ENCODE measurements at places on chromosomes 16 and 17.

DNA sequence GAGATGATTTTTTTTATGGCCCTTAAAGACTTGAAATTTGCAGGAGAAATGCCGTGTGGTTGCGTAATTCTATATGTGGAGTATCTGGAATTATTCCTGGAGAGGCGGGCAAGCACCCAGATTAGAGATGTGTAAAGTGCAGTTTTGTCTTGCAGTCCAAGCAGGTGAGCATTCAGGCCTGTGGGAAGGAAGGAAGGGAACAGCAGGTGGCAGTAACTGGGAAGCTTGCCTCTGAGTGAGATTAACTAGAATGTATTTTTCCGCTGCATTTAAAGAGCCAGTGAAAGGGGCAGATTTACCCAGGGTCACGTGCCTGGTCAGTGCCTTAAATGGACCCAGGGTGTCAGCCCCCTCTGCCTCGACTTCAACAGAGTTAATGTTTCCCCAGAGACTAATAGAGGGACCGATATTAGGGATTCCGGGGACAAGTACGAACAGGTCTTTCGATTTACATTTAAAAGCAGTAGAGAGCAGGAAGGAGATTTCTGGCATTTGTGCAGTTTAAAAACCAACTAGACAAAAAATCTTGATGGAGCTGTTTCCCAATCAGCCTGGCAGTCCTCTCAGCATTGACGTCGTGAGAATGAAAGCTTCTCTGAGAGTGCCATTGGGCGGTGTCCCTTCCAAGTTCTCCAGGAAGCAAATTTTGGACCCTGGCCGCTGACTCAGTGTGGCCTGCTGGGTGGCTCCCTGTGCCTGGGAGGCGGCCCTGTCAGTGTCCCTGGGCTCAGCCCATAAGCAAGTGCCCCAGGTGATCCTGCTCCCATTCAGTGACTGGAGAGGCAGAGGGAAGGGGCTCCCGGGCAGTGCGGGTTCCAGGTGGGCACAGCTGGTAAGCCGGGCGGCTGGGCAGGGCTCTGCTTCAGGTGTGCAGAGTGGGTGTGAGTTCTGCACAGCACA is 38.2 kb downstream of the KSR1 start:
- no peak for DNase-seq

DNA sequence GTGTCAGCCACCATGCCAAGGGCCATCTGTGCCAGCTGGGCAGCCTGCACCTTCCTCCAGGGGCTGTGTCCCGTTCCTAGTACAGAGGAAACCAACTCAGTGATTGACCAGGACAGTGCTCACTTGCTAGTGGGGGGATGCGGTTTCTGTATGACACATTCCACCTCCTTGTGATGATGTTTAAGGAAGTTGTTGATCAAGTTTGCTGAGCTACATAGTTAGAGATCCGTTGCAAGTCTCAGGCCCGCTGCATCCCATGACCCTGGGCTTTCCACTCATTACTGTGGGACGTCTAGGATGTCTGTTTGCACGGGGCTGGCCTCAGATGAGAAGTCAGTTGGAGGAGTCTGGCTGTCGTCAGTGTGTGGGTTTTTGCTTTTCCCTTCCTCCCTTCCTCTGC is 33.6 kb downstream of the RNF213 start:
- DNase-seq, result no peak

DNA sequence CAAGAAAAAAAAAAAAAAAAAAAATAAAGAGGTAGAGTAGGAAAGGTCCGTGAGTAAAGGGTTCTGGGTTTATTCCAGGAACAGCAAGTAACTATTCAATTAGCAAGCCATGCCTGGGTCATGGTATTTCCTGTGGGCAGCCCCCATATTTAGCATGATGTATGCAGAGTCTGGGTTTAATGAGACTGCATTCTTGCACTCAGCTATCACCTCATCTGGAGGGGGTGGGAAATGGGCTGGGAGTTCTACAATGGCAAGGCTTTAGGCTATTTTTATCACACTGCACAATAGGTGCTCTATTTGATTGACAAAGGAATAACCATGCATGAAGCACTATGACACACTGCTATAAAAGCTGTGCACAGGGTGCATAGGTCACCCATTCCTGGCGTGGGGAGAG is 104.0 kb upstream of the CCL2 start:
- no peak for DNase-seq

DNA sequence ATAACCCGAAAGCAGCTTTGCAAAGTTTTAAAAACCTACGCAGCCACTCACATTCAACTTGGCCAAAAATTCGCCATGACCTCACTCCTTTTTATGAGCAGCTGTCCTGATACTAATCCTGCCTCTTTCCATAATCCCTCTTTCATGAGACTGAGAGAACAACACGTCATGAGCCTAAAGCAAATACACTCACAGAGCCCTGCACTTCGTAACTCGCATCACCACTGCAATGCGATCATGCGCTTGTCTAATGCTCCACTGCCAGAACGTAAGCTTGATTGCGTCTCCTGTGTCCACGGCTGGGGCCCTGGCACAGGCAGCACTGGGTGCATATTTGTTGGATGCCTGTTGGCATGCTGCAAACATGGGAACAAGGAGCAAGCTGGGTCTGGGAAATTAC is 36.2 kb downstream of the CDRT4 start:
- DNase-seq, result no peak

DNA sequence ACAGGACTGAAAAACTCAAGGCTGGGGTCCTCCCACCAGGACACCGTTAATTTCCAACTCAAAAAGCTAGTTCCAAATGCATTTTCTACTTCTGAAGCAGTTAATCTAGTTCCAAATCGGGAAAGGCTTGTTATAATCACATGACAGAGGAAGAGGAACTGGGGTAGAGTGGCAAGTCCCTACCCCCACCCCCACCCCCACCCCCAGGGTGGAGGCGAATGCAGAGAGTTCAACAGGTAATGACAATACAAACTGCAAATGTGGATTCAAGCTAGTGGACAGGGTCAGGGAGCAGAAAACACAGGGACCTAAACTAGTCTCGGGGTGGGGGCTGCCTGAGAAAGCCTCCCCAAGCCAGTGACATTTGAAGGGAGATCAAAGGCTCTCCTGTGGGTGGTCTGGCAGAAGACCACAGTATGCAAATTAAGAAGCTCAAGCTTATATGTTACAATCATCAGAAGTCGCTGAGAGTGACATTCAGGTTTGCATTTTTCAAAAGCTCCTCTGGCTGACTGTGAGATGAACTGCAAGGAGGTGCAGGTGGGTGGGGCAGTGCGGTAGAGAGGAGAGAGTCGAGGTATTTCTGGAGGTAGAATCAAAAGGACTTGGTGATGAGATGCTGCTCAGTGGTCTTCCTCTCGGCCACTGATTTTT is 56.4 kb upstream of the SLC25A19 start:
- no peak for DNase-seq

- DNase-seq, result no peak
These were observed 808 bp upstream of the RGS11 start for GRCh38 chr16:276426-277077.

DNA sequence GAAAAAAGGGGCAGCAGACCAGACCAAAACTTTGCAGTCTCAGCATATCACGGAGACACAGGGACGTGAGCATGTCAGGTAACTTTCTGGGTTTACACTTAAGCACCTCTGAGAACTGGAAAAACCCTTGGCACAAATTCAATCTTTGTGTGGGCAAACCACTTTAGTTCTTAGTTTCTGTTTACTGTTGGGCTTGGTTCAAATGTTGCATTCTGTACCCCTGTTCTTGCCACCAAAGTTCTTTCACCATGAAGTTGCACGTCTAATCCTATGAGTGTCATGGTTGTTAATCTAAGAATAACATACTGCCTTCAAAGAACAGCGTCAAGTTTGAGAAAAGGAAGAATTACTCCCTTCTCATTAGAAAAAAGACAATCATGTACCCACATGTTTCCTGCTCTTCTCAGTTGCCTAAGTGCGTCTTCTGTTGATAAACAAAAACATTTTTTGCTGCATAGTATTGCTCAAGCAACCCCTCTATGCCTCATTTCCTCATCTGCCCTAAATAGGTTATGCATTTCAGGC is 11.6 kb downstream of the KRT33A start:
- DNase-seq, result no peak

GRCh38 chr16:69763599-69763942 is 1.4 kb downstream of the WWP2 start:
- DNase-seq, result no peak

DNA sequence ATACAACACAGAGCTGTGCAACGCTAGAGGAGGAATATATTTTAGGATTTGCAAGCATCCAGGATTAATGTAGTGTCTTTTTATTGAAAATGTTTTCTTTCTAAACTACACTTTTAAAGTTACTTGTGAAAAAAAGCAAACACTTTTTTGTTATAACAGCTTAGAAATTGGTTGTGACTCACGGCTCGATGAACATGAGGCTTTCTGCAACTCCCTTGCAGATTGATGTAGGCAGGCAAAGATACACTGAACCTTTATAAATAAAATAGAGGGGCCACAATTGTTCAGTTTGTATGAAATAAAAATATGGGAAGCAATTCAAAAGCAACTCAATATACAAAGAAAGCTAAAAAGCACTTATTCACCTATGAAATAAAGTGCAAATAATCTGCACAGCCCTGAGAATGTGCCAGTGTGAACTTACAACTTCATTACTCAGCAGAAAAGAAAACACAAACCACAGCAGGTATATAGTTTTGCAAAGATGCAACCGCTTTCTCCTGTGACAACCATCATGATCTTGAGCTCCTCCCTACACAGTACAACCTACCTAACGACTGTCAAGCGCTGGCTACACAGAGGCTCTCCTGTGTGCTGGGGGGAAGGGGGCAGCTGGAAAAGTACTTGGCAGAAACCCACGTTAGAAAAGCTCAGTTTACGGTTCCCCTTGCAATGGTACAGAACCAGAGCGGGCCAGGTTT is 948 bp downstream of the LUC7L start:
- DNase-seq, result no peak

DNA sequence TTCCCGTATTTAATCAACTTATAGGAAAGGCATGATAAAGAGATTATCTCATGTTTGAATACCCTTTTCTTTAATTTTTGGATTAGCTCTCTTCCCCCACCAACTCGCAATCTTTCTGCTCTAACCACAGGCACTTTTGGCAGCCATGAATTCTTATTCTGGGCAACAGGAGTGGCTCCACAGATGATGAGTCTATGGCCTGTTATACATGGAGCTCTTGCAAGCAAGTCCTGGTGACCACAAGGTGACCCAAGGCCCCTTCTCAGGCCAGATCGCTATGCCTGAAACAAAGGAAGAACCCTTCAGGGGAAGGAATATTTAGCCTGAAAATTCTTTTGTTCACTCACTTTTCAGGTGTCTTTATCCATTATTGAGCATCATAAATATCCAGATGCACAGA is 10.8 kb upstream of the ZNF267 start:
- no peak for DNase-seq

DNA sequence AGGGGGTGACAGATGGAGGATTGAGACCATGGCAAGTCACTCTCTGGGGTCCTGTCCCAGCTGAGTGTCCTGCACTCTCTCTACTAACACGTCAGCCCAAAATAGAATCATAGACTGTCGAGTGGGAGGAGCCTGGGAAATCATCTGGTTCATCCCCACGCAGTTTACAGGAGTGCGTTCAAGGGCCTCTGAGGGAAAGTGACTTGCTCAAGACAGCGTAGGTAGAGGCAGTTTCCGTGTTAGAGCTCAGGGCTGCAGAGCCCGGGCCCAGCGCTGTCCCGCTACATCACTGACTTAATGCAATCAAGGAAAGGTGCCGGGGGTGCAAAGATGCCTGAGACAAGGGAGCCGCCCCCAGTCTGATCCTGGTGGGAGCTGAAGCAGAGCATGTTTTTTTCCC is 10.3 kb downstream of the GSG1L2 start:
- DNase-seq, result no peak

GRCh38 chr17:2388020-2388682 is 12.7 kb downstream of the MNT start:
- DNase-seq, result no peak

GRCh38 chr17:59093702-59094231 is 12.9 kb downstream of the TRIM37 start:
- no peak for DNase-seq

DNA sequence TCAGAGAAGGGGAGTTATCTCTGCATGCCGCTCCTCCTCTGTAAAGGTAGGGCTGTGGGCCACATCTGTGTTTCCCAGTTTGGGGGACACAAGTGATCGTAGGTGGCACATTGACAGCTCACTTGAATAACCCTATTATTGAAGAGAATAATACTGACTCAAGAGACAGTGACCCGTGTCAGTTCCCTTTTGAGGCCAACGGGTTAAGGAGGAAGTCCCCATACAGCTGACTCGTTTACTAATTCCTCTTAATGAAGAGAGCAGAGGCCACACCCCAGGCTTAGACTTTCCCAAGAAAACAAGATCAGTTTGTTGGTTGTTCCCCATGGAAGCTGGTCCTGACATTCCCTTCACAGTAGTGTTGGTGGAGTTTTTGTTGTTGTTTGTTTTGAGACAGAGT is 33.0 kb downstream of the IL4R start:
- DNase-seq, result no peak

DNA sequence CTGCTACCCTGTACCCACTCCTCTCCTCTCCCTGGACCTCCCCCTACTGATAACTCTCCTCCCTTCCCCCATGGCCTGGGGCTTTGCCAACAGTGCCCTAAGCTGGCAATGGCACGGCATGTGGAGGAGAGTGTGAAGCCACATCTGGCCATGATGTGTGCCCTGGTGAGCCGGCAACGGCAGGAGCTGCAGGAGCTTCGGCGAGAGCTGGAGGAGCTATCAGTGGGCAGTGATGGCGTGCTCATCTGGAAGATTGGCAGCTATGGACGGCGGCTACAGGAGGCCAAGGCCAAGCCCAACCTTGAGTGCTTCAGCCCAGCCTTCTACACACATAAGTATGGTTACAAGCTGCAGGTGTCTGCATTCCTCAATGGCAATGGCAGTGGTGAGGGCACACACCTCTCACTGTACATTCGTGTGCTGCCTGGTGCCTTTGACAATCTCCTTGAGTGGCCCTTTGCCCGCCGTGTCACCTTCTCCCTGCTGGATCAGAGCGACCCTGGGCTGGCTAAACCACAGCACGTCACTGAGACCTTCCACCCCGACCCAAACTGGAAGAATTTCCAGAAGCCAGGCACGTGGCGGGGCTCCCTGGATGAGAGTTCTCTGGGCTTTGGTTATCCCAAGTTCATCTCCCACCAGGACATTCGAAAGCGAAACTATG is 5.2 kb downstream of the TRAF4 start:
- DNase-seq, result no peak

- no peak for DNase-seq
These were observed 5.9 kb downstream of the NLRC5 start for GRCh38 chr16:56995136-56995805.

DNA sequence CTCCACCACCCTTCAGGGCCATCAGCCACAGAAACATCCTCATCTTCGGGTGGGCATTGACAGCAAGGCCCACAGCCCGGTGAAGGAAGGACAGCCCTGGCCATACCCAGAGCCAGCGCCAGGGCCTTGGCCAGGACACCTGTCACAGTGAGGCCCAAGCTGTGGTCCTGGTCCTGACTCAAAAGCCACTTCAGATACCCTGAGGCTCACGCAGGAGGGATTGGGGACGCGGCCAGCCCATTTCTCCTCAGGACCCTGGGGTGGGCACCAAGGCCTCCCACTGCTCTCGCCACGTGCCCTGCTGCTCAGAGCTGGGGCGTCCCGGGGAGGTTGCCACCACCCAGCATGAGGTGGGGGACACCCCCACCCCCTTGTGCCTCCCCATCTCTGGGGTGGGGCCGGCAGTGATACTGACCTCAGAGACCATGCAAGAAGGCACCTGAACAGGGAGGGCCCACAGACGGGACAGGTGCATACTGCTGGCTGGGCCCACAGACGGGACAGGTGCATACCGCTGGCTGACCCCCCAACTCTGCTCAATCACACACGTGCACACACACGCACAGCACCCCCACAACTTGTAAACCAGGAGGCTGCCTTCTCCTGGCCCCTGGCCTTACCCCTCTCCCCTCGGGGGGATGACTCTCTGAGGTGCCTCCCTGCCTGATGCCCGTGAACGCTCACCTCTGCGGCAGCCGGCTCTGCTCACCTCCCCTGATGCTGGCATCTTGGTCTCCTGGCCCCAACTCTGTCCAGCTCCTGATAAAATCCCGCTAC is 14.2 kb downstream of the SLC7A5 start:
- no peak for DNase-seq

Measured in stimulated activated CD4-positive, alpha-beta T cell treated with anti-CD3 and anti-CD28 coated beads, TNF-alpha, amount 100 ng/mL, for 1 hour (primary cell).